ENCODE measurements at places on chromosomes 6 and 20.

- no peak for DNase-seq
These were observed 8.0 kb upstream of the IER3 start for GRCh38 chr6:30752157-30752927.

GRCh38 chr6:131744432-131745287 is 33.8 kb upstream of the CTAGE9 start:
- no peak for DNase-seq

- DNase-seq, result no peak
These were observed 50.8 kb upstream of the SPTLC3 start for GRCh38 chr20:12957968-12958367.

- DNase-seq, result no peak
These were observed 74.7 kb upstream of the NOX3 start for GRCh38 chr6:155530219-155530834.

DNA sequence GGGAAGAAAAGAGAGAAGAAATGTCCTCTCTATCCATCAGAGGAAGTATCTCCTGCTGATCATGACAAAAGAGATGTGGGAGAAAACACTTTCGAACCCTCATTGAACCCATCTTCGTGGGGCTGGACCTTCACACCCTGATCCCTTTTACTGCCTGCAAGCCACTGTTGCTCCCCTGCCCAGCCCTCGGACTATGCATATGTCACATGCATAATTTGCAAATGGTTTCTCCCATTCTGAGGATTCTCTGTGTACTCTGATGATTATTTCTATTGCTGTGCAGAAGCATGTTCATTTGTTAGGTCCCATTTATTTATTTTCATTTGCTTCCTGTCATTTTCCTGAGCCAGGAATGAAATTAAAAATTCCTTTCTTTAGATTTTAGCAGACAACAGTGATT is 64.7 kb downstream of the DNAAF9 start:
- no peak for DNase-seq

GRCh38 chr6:118186672-118187567 is 279.9 kb downstream of the SLC35F1 start:
- DNase-seq, result no peak

DNA sequence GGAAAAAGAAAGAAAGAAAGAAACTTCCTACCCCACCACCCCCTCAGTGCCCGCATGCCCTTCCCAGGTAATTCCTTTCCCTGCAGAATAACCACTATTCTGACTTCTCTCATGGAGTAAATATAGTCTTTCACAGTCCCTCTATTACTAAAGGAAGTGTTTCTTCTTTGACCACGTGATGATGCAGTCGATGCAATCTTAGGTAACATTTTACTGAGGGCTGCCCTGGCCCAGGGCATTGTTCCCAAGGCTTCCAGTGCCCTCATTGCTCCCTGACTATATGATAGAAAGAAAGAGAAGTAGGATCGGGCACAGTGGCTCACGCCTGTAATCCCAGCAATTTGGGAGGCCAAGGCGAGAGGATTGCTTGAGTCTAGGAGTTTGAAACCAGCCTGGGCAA is 29.1 kb downstream of the ARHGAP40 start:
- no peak for DNase-seq

- DNase-seq, result no peak
These were observed 46.7 kb upstream of the PKIB start for GRCh38 chr6:122563364-122564052.

DNA sequence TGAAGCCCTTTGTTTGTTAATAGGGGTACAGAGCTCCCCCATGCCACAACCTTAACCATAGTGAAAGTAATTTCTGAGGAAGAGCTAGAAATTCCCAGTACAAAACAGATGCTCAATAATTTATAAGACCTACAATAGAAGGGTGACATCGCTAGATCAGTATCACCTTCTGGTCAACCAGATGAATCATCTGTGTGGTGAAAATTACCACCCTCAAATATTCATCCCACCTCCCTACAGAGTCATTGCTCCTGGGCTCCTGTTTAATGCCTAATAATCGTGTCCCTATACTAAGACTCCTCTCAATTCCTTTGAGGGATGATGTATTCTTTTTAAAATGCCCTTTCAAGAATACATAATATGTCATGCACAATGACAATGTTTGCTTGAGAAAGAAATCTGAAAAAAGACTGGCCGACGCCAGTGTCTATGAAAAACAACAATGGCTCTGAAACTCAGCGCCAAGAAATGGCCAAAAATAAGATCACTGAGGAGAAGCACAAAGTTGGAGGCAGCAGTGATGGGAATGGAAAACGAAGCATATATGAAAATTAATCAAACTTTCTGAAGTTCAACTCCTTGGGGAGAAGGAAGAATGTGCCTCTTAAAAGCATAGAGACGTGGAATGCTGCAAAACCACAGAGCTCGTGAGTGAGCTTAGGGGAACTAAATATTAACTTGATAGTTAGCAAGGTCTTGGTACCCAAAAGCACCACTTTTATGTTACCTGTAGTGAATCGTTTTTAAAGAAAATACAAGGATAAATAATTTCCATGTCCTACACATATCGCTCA is 11.0 kb upstream of the ADGRF5 start:
- DNase-seq, result no peak

DNA sequence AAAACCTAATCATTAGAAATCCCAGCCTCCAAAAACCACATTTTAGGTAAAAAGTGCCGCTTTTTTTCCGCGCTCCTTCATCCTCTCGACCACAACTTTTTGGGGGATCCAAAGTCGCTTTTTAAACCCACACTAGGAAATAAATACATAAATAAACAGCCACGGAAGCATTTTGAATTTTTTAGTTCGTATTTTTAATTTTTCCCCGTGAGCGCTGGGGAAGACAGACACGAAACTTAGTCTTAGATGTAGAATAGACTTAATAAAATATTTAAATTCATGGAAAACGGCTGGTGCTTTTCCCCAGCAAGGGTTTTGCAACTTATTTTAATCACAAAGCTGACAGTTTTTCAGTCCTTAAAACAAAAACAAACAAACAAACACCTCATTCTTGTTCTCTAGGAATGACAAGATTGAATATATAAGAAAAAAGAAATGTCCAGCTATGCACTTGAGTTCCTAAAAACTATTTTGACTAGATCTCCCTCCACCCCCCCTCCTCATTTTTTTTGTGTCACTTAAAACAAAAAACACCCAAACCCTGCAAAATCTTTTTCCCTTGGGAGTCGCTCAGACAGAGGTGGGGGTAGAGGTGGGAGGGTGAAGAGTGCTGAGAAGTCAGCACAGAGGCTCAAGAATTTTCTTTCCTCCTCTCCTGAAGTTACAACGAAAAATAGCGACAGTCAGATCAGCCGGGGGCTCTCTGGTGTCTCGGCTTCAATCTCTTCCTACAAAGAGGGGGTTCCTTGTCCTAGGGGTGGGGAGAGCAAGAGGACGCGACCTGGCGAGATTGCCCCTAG is 43.4 kb upstream of the SUPT3H start:
- DNase-seq, result no peak

DNA sequence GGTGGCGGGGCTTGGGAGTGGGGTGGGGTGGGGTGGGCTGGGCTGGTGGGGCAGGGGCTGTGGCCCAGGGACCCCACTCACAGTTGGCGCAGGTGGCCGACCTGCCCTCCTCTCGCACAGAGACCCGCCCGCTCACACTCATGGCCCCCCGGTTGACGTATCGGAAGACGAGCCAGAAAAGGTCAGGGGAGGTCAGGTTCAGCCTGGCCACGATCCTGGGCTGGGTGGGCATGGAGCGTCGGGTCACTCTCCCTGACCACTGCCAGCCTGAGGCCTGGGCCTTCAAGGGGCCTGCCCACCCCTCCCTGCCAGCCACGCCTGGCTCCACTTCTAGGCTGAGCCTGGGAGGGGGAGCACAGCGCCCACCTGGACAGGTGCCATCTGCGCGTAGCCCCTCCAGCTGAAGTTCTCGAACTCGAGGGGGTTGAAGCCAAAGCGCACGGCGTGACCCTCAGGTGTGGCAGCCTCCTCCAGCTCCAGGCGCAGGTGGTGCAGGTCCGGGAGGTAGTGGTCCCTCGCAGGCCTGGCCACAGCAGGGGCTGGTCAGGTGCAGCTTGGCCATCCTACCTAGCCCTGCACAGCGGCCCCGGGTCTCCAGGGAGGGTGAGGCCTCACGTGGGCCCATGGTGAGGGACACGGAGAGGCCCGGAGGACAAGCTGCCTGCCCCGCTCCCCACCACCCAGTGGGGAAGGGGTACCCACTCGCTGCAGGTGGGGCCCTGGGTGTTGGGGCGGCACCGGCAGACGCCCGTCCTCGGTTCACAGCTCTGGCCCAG is 31.2 kb downstream of the ADRM1 start:
- DNase-seq, result no peak

- DNase-seq, result no peak
These were observed 799 bp upstream of the ME1 start for GRCh38 chr6:83431545-83432155.

DNA sequence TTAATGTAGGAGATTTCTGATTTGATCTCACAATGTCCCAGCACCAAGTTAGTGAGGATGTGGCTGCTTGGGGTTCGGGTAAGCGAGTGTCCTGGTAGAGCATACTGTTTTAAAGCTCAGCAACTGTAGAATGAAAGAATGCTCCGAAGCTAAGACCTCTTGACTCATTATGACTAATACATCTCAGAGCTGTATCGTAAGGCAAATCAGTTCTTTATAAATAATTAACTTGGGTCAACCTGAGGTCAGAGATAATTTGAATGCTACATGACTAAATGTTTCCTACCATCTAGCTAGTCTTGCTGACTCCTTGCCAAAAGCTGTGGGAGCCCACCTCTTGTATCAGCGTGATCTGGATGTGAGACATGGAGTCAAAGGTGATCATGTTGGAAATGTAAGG is 128.8 kb upstream of the PDE7B start:
- no peak for DNase-seq

DNA sequence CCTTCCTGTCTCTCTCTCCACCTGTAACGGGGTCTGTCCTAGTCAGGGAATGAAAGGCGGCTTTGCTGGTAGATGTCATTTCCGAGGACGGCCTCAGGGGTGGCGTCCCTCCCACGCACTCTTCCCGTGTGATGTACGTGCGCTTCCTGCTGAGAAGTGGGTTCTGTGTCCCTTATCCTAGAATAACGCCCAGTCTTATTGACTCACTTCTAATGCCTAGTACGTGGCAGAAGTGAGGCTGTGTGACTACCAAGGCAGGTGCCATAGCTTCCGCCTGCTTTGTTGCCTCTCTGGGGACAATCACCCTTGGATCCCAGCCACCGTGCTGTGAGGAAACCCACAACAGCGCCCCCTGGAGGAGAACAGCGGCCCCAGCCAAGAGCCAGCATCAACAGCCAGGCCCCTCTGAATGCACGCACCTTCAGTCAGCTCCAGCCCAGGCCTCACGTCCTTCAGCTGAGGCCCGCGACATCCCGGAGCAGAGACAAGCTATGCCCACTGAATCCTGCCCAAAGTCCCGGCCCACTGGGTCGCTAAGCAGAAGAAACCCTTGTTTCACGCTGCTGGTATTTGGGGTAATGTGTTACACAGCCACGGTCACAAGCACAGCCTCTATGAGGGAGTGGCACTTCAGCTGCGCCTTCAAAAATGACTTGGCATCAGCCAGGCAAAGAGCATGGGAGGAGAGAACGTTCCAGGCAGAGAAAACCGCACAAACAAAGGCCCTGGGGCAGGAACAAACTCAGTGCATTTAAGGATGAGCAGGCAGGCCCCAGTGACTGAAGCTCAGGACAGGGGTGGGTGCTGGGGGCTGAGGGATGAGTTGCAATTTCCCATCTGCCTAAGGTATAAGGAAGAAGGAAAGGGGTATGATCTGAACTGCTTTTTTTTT is 224.2 kb downstream of the NFATC2 start:
- DNase-seq, result no peak

DNA sequence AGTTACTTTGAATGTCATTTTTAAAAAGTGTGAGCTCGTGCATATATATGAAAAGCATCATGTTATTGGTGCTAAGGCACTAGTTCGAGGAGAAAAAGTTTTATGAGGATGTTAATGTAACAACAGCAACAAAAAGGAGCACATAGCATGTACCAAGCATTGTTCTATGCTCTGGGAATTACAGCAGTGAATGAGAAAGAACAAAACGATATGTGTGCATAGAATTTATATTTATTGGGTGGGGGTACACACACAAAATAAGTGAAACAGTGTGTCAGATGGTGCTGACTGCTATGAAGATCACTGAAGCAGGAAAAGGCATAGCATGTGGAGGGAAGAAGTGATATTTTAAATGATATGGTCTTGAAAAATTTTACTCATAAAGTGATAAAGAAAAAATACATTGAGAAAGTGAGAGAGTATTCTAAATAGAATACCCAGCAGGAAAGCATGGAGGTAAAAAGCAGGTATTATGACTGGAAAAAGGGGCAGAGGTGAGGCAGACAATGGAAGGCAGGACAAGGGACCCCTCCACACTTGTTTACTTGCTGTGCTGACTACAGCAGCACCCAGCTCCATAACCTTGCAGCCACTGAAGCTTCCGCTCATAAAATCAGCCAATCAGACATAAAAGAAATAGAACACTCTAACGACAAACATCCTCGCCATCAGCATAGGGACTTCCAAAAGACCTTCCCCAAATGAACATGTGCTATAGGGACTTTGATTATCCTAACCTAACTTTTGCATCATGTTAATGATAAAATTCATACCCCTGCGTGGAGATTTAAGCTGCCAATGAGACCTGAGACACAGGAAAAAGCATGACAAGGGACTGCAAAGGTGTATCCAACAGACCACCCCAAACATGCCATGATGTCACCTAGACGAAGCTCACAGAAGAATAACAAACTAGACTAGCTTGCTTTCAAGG is 119.9 kb downstream of the HFE start:
- no peak for DNase-seq

GRCh38 chr20:33005132-33005566 is 916 bp upstream of the SUN5 start:
- no peak for DNase-seq

- no peak for DNase-seq
These were observed 128.1 kb downstream of the OPRM1 start for GRCh38 chr6:154167126-154167525.

GRCh38 chr6:109393157-109393885 is 11.1 kb upstream of the CD164 start:
- no peak for DNase-seq

DNA sequence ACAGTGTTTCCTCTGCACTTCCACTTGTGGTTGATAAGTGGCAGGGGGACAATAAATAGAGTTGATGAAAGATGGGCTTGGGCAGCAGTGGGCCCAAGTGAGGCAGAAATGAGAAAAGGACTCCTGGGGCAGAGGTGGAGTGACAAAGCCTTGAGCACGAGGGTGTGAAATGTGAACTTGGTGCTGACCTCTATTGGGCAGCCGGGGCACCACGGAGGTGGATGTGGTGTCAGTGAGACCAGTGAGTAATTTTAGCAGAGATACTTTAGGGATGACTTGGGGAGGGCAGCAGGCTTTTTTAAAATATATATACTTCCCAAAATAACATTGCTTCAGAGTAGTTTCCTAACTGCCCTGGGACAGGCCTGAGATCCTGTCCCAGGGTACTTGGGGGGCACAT is 30.6 kb upstream of the MYLK2 start:
- DNase-seq, result no peak

DNA sequence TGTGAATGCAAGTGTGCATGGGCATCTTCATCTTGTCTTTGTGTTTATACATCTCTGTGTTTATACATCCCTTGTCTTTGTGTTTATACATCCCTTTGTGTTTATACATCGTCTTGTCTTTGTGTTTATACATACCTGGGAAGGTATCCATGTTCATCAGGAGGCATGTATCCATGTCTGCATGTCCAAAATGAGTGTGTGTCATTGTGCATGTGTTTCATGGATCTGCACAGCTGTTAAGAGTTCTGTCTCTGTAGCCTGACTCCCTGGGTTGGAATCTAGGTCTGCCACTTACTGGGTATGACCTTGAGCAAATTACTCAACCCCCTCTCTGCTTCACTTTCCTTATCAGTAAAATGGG is 50.1 kb upstream of the SIRPA start:
- no peak for DNase-seq

- no peak for DNase-seq
These were observed 5.8 kb downstream of the UBE2C start for GRCh38 chr20:45818239-45818638.

GRCh38 chr20:53774461-53775203 is 181.0 kb upstream of the ZNF217 start:
- DNase-seq, result no peak
